NCI-H1436 treated with DMSO at 0.1 percent for 48 hours (cell line): ENCODE measurements at places on chromosomes 1 and 21.

- no peak for DNase-seq
These were observed 40.9 kb downstream of the IFI44 start for GRCh38 chr1:78690516-78690915.

- no peak for DNase-seq
These were observed 68.0 kb upstream of the CYYR1 start for GRCh38 chr21:26641062-26641461.

DNA sequence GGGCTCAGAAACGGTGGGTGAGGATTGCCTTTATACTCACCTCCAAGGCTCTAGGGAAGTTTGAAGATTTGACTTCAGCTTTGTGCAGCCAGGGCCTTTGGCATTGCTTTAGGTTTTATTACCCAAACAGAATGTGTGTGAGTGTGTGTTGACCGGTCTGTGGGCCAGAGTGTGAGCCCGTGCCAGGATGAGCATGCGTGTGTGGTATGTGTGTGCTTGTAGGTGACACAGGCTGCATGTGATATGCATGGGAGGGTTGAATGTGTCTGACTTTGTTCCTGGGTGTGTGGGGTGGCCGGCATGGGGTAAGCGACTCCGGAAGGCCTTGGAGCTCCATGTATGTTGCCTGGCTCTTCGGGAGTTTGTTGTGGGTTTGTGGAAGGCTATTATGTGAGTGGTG lies 160.5 kb downstream of the FOXD2 start:
- DNase-seq, result no peak

- DNase-seq, result no peak
These were observed 1.8 kb downstream of the HHIPL2 start for GRCh38 chr1:222546091-222546490.

- DNase-seq, result no peak
These were observed 41.6 kb upstream of the SEC16B start for GRCh38 chr1:178011465-178011828.

- peak; percentile 1 for DNase-seq
These were observed 82.8 kb upstream of the BEND5 start for GRCh38 chr1:48859456-48859855.
